ENCODE measurements at places on chromosomes 3 and 15.

- no peaks in the 10 kb centered on the region for H3K27me3 ChIP-seq
- no peak overlapping the region for H3K4me3 ChIP-seq
- H3K4me1 ChIP-seq, result no peaks in the 10 kb centered on the region
- no peak overlapping the region for H3K27ac ChIP-seq
- DNase-seq, result no peak
- no peaks in the 10 kb centered on the region for H3K36me3 ChIP-seq
Measured at GRCh38 chr15:76327191-76328105, 9.1 kb upstream of the ISL2 start.

DNA sequence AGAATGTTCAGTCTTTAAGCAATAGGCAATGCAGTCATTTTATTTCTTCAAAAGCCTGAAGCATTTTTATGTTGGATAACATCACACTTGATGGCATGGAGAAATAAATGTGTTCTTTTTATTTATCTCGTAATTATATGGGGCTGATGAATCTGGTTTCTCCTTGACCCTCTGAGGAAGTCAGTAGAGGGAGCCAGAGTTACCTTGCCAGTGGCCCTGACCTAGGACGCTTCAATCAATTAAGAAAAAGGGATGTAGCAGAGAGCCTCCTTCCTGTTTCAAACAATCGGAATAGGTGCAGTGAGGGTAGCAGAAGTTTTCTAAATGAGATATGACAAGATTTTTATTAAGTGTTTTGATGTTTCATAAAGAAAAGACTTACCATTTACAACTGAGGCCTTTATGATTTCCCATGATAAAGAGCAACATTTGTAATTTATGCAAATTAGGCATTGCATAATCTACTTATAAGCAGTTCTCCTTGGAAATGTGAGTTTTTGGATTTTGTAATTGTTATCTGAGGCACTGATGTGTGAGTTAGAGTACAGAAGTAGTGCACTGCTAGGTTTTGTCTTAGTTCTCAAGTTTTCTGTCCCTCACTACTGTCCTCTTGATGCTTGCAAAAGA lies 129.1 kb downstream of the RAP2B start:
- no peaks in the 10 kb centered on the region for H3K4me1 ChIP-seq
- no peak for DNase-seq
- H3K27me3 ChIP-seq, result no peaks in the 10 kb centered on the region
- no peaks in the 10 kb centered on the region for H3K36me3 ChIP-seq
- no peak overlapping the region for H3K27ac ChIP-seq

GRCh38 chr3:154338570-154338969 lies 14.3 kb upstream of the DHX36 start:
- H3K27me3 ChIP-seq, result no peaks in the 10 kb centered on the region
- H3K36me3 ChIP-seq, result no peaks in the 10 kb centered on the region
- no peak overlapping the region for H3K27ac ChIP-seq

DNA sequence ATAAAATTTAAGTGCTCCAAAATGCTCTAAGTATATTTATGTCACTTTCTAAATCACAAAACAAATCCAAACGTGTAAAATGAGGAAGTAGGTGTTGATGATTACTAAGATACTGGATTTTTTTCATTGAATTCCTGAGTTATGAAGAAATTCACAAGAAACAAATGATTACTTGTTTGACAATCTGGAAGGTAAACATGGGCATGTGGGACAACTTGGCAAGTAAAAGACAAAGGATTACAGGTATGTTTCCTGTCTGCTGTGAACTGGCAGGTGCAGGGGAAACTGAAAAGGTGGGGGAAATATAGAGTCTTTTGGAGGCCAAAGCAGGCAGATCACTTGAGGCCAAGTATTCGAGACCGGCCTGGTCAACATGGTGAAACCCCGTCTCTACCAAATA lies 252.7 kb upstream of the AZI2 start:
- H3K4me3 ChIP-seq, result no peak overlapping the region
- H3K27me3 ChIP-seq, result no peaks in the 10 kb centered on the region
- H3K36me3 ChIP-seq, result no peaks in the 10 kb centered on the region
- H3K27ac ChIP-seq, result no peak overlapping the region

DNA sequence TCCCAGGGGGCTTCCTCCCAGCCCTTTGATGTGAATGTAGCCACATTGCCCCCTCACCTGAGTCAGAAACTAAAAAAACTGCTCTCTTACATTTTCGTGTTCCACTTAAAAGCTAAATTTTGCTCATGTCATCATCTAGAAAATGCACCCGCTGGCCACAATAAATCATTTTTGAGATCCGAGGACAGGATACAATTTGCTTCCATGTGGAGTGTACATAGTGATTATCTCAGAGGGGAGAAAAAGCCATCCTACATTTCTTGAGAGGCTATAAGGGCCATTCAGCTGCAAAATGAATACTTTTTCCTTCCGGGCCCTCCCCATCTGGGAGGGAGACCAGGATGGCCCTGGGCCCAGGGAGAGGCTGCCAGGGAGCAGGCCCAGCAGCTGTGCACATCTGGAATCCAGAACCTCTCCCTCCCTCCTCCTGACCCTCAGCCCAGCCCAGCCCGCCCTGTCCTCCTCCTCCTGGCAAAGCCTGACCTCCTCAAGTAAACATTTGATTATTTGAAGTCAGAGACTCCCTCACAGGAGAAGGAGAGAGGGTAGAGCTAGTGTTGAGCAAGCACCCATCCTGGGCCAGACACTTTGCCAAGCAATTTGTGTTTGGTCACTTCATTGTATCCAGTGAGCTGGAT lies 59.1 kb downstream of the CORO2B start:
- H3K27ac ChIP-seq, result peak overlapping the region; percentile 86
- H3K27me3 ChIP-seq, result no peaks in the 10 kb centered on the region
- no peak overlapping the region for H3K4me3 ChIP-seq
- peaks cover 61% of the 10 kb centered on the region for H3K4me1 ChIP-seq

DNA sequence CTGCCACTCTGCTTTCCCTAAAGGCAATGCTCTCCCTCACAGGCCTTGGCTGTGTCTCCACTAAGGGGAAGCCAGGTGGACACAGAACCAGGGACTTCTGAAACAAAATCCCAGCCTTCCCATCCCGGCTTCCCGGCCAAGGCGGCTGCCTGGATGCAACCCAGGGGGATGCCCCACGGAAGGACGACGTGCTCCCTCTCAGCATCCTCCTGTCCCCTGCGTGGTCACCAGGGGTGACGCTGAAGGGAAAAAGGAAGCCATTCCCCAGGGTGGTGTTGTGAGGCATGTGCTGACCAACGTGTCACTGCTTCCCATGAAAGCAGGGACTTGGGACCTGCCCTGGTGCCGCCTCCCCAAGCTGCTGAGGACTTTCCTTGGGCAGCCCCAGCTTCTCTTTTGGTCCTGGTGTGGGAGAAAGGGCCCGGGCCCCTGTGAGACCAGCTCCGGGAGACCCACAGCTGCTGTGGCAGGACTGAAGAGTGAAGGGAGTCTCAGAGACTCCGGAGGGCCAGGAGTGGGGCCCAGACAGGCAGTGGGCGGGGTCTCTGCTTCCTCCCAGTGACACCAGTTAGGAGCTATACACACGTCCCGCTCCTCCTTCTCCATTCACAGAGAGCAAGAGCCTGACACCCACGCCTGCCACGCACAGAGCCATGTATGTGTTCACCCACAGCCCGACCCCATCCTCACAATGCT lies 139.2 kb downstream of the NUP210 start:
- H3K4me3 ChIP-seq, result no peak overlapping the region
- H3K27ac ChIP-seq, result no peak overlapping the region
- H3K4me1 ChIP-seq, result peaks cover 2% of the 10 kb centered on the region
- H3K27me3 ChIP-seq, result peaks cover 2% of the 10 kb centered on the region
- no peaks in the 10 kb centered on the region for H3K36me3 ChIP-seq

- no peaks in the 10 kb centered on the region for H3K36me3 ChIP-seq
- H3K4me3 ChIP-seq, result peak overlapping the region; percentile 98
- no peak overlapping the region for H3K27ac ChIP-seq
- peaks cover 9% of the 10 kb centered on the region for H3K4me1 ChIP-seq
- no peak for DNase-seq
- no peaks in the 10 kb centered on the region for H3K27me3 ChIP-seq
Measured at GRCh38 chr3:57758686-57759085, 2.6 kb downstream of the SLMAP start.

DNA sequence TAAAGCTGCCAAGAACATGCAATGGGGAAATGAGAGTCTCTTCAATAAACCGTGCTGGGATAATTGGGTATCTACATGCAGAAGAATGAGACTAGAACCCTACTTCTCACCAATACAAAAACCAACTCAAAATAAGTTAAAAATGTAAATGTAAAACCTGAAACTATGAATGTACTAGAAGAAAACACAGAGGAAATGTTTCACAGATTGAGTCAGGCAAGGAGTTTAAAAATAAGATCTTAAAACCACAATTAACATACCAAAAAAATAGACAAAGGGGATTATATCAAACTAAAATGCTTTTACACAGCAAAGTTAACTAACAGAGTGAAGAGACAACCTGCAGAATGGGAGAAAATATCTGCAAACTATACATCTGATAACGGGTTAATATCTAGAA lies 90.4 kb downstream of the ISL2 start:
- no peak overlapping the region for H3K4me3 ChIP-seq
- no peaks in the 10 kb centered on the region for H3K27me3 ChIP-seq

- H3K4me3 ChIP-seq, result no peak overlapping the region
- H3K27ac ChIP-seq, result no peak overlapping the region
- DNase-seq, result no peak
- H3K27me3 ChIP-seq, result no peaks in the 10 kb centered on the region
Measured at GRCh38 chr3:43043071-43043766, 62.7 kb downstream of the POMGNT2 start.

DNA sequence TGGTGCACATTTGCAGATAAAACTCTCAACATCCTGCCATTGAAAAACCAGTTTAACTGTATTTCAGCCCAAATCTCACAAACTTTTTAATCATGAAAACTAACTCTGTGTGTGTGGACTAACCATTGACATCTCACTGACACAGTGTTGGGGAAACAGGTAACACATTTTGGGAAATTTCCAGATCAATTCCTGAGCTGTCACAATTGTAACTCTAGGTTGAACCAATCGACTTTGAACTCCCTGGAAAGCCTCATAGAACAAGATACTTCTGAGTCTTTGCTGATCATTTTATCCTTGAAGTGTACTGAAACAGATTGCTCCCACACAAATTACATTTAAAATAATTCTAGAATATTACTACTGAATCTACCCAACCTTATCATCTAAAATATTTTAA lies 667.9 kb upstream of the NR2F2 start:
- peaks cover 11% of the 10 kb centered on the region for H3K4me1 ChIP-seq
- no peaks in the 10 kb centered on the region for H3K27me3 ChIP-seq
- no peaks in the 10 kb centered on the region for H3K36me3 ChIP-seq
- DNase-seq, result no peak
- no peak overlapping the region for H3K27ac ChIP-seq
- no peak overlapping the region for H3K4me3 ChIP-seq

DNA sequence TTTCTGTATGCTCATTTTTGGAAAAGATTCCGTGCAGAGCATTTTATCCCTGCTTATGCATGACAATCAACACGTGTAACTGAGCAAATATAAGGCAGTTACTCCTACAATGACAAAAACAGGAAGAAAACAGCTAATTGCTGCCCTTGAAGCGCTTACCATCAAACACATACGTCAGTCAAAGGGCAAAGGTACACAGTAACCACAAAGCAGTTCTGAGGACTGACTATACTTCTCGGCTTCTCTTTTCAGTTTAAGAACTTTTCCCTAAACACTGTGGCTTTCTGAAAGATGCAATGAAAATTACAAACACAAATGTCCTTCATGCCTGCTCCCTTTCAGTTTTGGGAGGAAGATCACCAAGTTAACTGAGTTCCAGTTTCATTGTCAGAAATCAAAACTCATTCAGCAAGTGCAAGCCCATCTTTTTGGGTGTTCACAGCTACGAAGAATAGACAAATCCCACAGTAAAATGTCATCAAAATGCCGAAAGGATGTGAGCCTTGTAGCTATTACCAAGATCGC lies 602.8 kb downstream of the FOXP1 start:
- H3K27ac ChIP-seq, result peak overlapping the region; percentile 46
- no peak overlapping the region for H3K4me3 ChIP-seq
- no peaks in the 10 kb centered on the region for H3K27me3 ChIP-seq
- peaks cover 17% of the 10 kb centered on the region for H3K4me1 ChIP-seq

DNA sequence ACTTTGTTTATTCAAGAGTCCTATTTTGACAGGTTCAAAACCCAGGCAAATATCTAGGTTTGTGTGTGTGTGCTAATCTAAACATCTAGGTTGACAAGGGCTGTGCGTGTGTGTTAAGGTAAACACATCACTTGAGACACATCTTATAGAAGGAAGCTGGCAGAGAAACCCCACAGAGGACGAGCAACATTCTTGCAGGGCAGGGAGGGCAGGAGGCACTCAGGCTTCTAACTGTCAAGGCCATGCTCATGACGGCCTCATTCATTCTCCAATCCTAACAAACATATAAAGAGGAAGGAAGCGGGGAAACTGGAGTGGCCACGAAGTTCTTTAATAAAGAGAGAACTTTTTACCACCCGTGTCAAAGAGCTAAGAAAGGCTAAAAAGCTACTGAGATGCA lies 43.4 kb downstream of the SLCO2A1 start:
- H3K27me3 ChIP-seq, result no peaks in the 10 kb centered on the region
- no peak for DNase-seq
- no peak overlapping the region for H3K4me3 ChIP-seq
- no peaks in the 10 kb centered on the region for H3K4me1 ChIP-seq
- H3K36me3 ChIP-seq, result no peaks in the 10 kb centered on the region
- H3K27ac ChIP-seq, result no peak overlapping the region

DNA sequence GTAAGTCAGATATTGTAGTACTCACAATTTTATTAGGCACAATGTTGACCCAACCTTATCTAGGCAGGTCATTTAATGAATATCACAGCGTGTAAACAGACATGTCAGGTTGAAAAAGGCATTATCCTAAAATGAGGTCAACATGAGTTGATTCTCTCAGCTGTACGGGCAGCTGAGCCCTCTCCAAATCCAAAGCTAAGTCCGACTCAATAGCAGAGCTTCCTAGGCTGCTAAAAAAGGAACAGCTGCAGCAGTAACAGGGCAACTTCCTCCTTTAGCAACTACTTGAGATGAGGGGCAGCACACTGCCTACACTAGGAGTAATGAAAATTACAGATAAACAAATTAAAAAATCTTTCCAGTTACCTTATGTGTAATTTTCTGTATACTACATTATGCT lies 189.2 kb downstream of the CADM2 start:
- DNase-seq, result no peak
- no peaks in the 10 kb centered on the region for H3K4me1 ChIP-seq
- H3K4me3 ChIP-seq, result no peak overlapping the region
- H3K36me3 ChIP-seq, result no peaks in the 10 kb centered on the region
- no peak overlapping the region for H3K27ac ChIP-seq
- H3K27me3 ChIP-seq, result no peaks in the 10 kb centered on the region

GRCh38 chr3:126124148-126124868 lies 40.4 kb upstream of the SLC41A3 start:
- H3K36me3 ChIP-seq, result no peaks in the 10 kb centered on the region
- H3K27me3 ChIP-seq, result no peaks in the 10 kb centered on the region
- H3K27ac ChIP-seq, result no peak overlapping the region
- H3K4me1 ChIP-seq, result no peaks in the 10 kb centered on the region
- DNase-seq, result peak; percentile 12
